NT2/D1 (cell line): ENCODE measurements at places on chromosomes 3 and 15.

DNA sequence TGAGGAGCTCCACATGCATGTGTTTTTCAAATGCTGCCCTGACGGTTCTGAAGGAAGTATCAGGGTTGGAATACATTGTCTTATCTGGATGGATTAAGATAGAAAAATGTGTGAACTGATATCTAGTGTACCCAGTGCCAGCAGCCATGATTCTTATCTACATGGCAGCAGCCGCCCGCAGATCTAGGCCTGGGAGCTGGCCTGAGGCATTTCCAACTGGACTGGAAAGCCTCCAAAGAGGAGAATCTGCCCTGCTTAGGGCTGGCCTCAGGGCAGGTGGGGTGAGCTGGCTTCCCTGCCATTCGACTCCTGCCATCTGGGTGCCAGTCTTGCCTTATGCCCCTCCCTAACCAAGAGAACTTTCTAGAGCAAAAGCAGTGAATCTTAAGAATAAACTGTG, 125.8 kb downstream of the SSR3 start:
- DNase-seq, result no peak

DNA sequence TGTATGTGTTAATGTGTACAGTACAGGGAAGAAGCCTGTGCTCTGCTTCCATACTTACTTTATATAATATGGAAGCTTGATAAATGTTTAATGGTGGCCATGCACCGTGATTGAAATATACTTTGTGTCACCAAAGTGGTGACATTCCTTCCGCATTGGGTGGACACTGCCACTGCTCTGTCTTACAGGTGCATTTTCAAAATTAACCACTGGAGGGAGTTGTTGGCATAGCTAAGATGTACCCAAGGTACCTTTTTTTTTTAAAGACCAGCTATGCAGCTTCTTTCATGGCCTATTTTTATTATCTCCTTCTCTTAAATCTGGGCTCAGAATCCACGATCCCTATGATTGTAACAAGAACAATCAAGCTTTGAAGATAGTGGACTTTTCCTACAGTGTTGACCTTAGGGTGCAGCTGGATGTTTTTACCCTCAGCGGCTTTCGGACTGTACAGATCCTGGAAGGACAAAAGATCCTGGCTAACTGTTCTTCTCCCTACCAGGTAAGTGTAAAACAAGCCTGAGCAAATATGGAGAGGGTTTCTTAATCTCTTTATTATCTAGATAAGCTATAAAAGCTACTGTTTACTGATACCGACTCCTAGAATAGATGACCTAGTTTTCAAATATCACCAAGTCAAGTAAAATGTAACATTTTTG, 21.6 kb upstream of the PAK6 start:
- DNase-seq, result peak; percentile 51

DNA sequence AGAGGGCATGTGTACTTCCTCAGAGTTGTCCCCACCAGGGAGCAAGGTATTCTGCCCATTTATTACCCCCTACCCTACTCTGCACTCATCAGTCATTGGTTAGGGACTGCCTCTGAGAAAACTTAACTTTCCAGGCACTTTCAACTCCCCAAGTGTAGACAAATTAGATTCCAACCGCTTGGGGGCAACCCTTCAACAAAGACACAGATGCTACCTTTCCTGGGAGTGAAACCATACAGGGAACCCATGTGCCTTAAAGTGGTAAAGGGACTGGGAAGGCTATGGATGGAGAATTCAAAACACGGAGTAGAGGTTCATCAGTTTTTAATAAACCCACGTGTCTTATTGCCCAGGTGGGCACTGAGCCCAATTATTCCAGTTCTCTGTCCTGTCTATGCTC, 19.4 kb upstream of the UBE2E2 start:
- peak; percentile 69 for DNase-seq

DNA sequence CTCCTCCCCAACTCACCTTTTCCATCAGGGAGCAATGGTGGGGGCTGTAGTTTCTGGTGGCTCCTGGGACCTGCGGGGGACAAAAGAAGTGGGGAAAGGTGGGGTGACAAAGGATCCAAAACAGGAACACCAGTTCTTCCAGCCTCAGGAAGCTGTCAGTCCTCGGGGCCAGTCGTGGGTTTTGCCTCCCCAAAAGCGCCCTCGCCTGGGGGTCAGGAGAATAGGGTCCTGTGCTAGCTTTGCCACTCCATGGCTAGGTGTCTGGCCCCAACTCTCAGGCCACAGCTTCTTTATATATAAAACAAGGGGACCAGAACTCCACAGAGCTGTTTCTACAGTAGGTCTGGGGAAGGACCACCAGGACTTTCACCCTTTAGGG, 4.0 kb downstream of the CCDC9B start:
- DNase-seq, result no peak

DNA sequence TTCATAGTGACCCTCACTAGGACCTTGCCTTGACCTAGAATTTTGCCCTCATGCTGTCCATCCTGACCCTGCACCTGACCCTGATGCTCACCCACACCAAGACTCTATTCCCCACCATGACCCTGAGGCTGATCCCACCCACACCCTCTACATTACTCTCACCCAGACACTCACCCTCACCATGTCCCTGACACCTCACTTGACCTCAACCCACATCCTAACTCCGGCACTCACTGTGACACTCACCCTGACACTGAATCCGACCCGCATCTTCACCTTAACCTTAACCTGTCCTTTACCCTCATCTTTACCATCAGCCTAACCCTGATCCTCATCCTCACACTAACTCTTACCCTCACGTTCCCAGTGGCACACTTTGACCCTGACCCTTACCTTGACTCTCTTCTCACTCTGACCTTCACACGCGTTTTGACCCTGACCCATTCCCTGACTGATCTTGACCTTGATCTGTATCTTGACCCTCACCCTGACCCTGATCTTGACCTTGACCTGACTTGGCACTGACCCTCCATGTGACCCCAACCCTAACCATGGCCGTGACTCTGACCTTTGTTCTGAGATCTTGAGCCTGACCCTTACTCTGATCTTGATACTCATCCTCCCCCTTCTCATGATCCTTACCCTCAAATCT, 22.2 kb upstream of the SLC25A26 start:
- DNase-seq, result no peak

DNA sequence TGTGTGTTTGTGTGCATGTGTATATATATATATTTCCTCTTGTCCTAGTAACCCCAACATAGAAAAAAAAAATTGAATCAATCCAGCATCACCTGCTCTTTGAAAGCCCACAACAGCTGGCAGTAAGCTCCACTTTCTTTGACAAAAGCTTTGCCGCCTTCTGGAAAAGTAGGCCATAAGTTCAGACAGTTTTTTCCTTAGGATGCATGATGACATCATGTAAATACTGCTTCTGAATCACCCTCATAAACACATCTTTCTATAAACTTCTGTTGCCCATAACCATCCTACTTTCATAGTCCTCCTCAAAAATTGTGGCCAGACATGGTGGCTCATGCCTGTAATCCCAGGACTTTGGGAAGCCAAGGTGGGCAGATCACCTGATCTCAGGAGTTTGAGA, 67.4 kb downstream of the CSNK1G1 start:
- DNase-seq, result no peak

DNA sequence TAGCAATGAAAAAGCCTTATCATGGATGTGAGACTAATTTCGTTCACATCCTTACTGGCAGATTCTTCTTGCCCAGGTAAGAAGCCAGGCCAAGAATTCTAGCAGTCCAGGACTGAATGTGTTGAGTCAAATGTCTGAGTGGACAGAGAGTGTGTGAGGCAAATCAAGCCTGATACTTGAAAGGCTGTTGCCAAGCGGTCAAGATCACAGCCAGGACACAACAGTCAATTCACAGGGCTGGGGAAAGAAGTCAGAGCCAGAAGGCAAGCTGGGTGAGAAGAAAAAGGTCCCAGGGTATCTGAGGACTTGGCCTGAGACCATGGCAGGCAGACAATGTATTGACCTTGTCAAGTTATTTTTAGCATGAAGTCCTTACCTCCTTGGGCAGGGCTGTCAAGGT, 301.3 kb downstream of the ZNF385D start:
- no peak for DNase-seq

- no peak for DNase-seq
Measured at GRCh38 chr15:88400591-88401250, 66.5 kb downstream of the MRPL46 start.

GRCh38 chr15:97059281-97059680, 728.8 kb downstream of the NR2F2 start:
- DNase-seq, result no peak

DNA sequence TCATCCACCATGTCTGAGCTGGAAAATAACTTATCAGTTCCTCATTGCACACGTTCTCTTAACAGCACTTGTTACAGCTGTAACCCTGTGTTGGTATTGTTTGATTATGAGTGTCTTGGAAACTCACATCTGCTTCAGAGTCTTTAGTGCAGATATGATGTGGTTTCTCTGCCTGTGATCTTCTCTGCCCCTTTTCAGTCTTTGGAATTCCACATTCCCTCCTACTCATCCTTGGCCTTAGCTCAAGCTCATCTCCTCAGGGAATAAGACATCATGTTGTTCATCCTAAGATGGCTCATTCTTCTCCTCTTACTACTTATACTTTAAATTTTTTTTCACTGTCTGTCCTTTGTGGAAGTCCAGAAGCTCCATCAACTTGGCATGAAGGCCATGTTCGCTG, 77.7 kb downstream of the SYNPR start:
- DNase-seq, result no peak

DNA sequence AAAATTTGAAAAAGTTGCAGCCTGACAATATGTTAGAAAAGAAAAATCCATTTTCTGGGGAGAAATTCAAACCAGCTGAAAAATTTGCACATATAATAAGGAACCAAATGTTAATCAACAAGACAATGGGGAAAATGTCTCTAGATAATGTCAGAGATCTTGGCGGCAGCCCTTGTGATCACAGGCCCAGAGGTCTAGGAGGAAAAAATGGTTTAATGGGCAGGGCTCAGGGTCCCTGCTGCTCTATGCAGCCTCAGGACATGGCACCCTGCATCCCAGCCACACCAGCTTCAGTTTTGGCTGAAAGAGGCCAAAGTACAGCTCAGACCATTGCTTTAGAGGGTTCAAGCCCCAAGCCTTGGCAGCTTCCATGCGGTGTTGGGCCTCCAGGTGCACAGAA, 701.9 kb downstream of the IGSF11 start:
- DNase-seq, result no peak

GRCh38 chr15:45187578-45187893, 230 bp downstream of the SHF start:
- no peak for DNase-seq

GRCh38 chr15:62742409-62743171, 300.0 kb upstream of the TPM1 start:
- DNase-seq, result peak; percentile 65

DNA sequence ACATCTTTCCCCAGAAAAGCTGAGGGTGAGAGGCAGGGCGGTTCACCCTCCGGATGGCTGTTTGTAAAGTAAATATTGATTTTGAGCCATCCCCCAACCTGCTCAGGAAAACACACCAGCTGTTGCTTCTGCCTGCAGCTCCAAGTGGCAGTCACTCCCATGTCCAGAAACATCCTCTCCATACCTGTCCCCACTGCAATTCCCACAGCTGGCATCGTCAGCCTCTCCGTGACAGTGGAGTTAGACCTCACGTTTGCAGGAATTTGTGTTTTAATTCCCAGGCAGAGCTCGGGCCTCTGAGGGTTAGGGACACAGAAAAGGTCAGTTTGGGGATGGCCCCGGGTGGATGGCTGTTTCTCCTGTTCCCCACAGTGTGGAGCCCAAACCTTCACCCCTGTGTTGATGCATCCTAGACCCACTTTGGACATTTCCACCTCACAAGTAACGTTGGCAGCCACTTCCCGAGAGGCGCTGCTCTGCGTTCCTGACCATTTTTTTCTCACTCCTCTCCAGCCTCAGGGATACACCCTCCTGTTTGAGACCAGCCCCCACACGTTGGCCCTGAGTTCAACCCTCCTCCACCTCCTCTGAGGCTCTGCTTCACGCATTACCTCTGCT, 11.8 kb upstream of the FAM174B start:
- no peak for DNase-seq

GRCh38 chr3:61802772-61803171, 241.4 kb downstream of the PTPRG start:
- DNase-seq, result no peak

DNA sequence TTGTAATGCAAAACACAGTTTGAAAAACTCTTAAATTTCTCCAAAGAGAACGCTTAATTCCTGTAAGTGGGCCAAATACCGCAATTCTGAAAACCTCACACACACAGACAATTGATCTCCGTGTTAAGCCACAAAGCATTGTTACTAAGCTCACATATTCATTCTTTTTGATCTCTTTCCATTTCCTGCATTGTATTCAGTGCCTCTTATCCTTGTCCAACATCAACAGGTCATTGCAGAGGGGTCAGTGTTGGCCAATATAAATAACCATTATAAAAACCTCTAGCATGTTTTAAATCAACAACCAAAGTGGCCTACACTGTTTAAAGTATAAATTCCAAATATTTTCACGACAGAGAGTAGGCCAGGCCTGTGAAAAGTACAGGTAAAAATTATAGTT, 171.1 kb downstream of the PDZRN3 start:
- DNase-seq, result no peak

GRCh38 chr15:34223904-34224596, 766 bp upstream of the EMC4 start:
- DNase-seq, result no peak

DNA sequence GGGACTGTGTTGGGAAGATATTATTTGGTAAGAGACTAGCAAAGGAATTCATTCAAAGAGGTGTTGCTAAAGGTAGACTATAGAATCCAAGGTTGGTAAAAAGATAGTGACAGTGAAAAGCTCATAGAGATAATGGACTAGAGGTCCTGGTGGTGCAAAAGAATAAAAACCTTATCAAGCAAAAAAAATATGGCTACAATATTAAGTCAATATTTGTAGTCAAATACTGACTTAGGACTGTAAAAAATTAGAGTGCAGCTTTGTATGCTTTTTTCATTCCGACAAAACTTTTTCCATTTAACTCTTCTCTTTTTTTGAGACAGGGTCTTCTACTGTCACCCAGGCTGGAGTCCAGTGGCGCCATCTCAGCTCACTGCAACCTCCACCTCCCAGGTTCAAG, 444.0 kb upstream of the AGTR1 start:
- no peak for DNase-seq

- no peak for DNase-seq
Measured at GRCh38 chr15:64843991-64844390, 2.3 kb downstream of the PLEKHO2 start.

DNA sequence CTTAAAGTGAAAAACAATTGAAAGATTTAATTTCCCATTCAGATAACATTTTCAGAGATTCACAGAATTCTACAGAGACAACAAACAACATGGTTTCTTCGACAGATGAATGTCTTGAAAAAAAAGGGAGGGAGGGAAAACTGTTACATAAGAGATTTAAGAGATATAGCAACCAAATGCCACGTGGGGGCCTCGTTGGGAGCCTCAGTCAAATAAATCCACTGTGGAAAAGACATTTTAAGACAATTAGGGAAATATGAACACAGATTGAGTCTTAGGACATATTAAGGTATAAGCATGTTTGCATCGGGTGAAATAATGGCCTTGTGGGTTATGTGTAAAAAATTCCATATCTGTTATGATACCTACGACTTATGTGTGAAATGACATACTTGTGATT, 5.0 kb upstream of the PRRT3 start:
- DNase-seq, result no peak

DNA sequence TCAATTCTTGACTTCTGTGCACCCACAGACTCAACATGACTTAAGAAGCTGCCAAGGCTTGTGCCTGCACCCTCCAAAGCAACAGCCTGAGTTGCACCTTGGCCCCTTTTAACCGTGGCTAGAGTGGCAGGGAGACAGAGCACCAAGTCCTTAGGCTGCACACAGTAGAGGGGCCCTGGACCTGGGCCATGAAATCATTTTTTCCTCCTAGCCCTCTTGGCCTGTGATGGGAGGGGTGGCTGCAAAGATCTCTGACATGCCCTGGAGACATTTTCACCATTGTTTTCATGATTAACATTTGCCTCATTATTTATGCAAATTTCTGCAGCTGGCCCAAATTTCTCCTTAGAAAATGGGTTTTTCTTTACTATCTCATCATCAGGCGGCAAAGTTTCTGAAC, 836.8 kb downstream of the ZPLD1 start:
- no peak for DNase-seq
